ENCODE measurements at places on chromosomes 12 and 14. TPM values are rescaled to one million over a fixed set of nuclear protein-coding genes. Genes with fewer than 3 reads are reported as not detected.
A peak's percentile ranks its signal among the peaks of the same experiment; 100 is the strongest.

LRP1-AS gene
- total RNA-seq: not detected

CRIP2 gene
- 23.1 TPM for total RNA-seq

GRCh38 chr14:74414403-74415114 lies 11.5 kb downstream of the SYNDIG1L start:
- no peak for DNase-seq
- no peak overlapping the region for H3K4me3 ChIP-seq
- no peaks in the 10 kb centered on the region for H3K4me1 ChIP-seq
- H3K27me3 ChIP-seq: peaks cover 38% of the 10 kb centered on the region
- H3K27ac ChIP-seq: no peak overlapping the region
- H3K36me3 ChIP-seq: no peaks in the 10 kb centered on the region

- DNase-seq: no peak
- H3K27me3 ChIP-seq: no peaks in the 10 kb centered on the region
- H3K27ac ChIP-seq: peak overlapping the region; percentile 19
- H3K4me3 ChIP-seq: no peak overlapping the region
- H3K4me1 ChIP-seq: no peaks in the 10 kb centered on the region
Observed at GRCh38 chr12:92539110-92539749, 163.6 kb upstream of the PLEKHG7 start.

GRCh38 chr12:51419425-51420193 lies 5.0 kb upstream of the SLC4A8 start:
- no peak for DNase-seq
- no peaks in the 10 kb centered on the region for H3K36me3 ChIP-seq
- no peaks in the 10 kb centered on the region for H3K4me1 ChIP-seq
- H3K4me3 ChIP-seq: no peak overlapping the region
